T47D (cell line): ENCODE measurements at places on chromosomes 4 and X.

GRCh38 chr4:99574530-99575324, at the start of gene MTTP:
MTTP (plus strand) TSS chr4:99574824; CDS start chr4:99574910, 86 bp downstream.
- DNase-seq = no peak

DNA sequence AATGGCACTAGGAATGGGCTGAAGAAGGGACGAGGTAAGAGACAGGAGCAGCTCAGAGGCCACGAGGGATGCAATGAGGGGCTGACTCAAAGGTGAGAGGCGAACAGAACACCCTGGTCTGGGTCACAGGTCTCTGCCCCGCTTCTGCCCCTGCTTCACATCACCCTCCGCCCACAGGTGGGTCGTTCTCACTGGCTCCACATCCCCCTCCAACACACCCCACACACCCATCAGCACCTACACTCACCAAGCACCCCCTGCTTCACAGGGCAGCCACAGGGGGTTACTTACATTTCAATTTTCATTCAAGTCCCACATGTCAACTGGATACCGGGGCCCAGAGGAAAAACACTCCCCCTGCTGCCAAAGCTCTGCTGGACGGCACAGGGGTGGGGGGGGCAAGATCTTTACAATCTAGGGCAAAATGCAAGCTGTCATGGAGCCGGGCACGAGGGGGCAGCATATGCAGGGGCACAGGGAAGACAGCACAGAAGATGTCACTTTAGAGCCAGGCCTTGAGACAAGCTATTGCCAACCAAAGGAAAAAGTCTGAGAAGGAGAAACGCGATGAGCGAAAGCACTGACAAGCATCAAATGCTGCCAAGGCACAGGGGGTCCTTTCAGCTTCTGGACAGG, 94.0 kb downstream of the AFAP1 start:
- DNase-seq = no peak

DNA sequence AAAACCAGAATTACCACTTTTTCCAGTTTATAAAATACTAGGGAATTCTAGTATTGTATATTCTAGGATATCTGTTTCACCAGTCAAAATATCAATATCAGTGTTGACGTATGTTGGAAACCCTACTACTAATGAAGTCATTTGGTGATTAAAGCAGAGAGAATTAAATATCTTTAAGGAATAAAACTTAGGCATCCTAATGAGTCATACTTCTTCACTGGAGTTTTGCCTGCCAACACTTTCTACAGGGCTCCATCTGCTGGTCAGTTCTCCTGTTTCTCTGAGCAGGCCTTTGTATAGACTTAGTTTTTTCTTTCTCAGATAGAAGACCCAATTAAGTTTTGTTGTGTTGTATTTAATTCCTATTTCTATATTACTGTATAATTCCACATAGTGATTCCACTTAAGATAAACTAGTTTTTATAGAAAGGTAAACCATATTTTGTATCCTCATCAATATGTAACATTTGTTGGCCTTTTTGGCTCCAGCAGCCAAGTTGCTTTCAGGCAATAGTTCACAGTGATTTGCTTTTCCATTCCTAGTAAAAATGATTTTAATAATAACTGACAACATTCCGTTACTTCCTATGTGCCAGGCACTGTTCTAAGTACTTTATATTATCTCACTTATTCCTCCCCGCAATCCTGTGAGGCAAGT, 3.5 kb downstream of the AP1AR start:
- DNase-seq = peak; percentile 30

- DNase-seq = no peak
Observed at GRCh38 chrX:119427024-119427794, 28.1 kb downstream of the SLC25A43 start.

- no peak for DNase-seq
Observed at GRCh38 chr4:95761871-95762270, 78.0 kb upstream of the PDHA2 start.

DNA sequence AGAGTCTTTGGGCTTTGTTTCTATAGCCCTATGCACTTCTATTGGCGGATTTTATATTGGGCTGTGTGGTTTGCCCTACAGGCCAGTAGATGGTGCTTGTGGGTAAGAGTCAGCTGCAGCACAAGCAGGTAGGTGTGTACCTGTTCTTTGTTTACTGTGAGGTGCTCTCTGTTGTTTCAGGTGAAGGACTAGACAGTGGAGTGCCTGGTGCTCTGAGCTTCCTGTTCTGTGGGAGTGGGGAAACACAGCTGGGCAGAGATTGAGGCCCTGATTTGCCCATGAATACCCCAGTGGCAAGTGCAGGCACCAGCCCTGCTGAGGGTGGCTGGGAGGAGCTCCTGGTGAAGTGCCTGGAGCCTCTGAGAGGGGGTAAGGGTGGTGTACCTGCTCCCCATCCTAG, 26.3 kb upstream of the UCP1 start:
- peak; percentile 28 for DNase-seq

- DNase-seq = no peak
Observed at GRCh38 chr4:51958199-51958968, 61.8 kb downstream of the LRRC66 start.

DNA sequence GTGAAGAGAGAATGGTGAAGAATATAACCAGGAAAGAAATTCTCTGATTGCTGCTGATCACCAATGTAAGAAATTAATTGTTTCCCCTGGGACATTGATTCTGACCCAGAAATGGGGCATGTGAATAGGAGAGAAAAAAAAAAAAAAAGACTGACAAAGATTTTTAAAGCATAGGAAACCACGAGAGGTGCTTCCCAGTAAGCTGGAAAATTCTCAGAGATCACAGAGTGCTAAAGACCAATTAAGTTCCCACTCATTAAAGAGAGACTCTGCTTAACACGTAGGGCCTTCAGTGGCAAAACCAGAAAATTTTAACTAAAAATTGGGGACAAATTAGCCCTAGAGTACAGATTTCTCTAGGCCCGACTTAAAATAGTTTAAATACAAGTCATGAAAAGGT, 604.4 kb downstream of the ARAP2 start:
- no peak for DNase-seq

- no peak for DNase-seq
Observed at GRCh38 chr4:31283679-31284078, 563.5 kb downstream of the PCDH7 start.

DNA sequence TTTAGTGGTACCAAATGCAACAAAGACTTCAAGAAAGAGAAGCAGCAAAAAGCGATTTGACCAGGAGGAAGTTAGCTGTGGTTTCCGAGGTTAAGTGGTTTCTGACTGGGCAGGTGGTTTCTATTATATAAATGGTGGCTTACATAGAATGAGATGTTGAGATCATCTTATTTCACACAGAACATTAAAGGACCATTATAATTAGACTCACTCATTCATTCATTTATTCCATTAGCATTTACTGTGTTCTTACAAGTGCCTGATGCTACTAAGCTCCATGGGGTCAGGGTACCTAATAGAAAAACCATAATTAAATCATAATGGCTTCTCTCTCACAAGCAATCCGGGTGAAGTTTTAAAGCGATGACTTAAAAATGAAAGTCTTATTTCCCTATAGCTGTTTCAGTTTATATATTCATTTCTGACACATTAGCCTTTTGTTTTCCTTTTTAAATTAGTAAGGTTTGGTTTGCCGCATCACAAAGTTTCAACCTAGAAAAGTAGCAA, 10.6 kb downstream of the TSPAN6 start:
- no peak for DNase-seq

- DNase-seq = no peak
Observed at GRCh38 chr4:62208921-62209320, 1008.8 kb downstream of the ADGRL3 start.
